ENCODE measurements at places on chromosomes 2 and 18.
A peak's percentile ranks its signal among the peaks of the same experiment; 100 is the strongest.

GRCh38 chr2:74290466-74291217, 52.6 kb downstream of the SLC4A5 start:
- no peak for DNase-seq

- no peak for DNase-seq
These were observed at the start of gene DSC2 for GRCh38 chr18:31102025-31102684. DSC2 (minus strand) TSS chr18:31102421; CDS start chr18:31101971, 450 bp downstream.

- DNase-seq = no peak
These were observed 1370.1 kb upstream of the CRIM1 start for GRCh38 chr2:34985474-34985873.

GRCh38 chr2:56749152-56749752, 565.5 kb downstream of the CCDC85A start:
- no peak for DNase-seq

DNA sequence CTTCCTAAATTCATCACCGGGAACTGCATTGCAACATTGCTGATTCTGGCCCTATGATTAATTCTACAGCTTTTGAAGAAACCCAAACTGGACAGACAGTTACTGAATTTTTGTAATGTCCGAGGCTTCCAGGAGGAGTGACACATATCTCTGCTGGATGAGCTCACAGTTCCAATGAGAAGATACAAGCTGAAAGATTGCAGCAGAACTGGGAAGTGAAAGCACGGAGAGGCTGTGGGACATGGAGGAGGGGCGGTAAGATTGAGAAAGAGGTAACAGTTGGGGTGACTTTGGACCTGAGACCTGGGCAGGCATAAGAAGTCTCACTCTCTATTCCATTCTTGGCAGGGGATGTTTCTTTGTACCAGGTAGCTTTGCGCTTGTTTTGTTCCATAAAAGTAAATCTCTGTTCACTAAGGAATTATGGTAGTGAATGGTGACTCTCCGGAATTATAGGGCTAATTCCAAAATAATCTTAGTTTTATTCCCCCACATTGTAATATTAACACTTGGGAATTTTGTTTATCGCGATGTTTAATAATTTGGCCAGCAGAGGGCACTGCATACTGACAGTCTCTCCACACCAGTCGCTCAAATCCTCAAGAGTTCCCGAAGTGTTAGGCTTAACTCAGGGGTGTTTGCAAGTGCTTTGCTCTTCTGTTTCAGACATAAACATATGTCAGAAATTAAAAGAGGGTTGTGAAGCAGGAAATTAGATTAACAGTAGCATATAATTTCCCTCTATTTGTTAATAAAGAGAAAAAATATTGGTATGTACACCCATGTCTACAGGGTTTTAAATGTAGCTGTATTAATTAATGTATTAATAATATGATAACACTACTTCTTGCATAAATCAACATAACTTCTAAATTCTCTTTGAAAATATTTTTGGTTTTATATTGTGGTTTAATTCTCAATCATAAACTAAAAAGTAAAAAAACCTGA, 201.4 kb downstream of the SOCS6 start:
- peak; percentile 16 for DNase-seq

GRCh38 chr2:224659714-224660113, 56.5 kb downstream of the CCDC195 start:
- DNase-seq = no peak

DNA sequence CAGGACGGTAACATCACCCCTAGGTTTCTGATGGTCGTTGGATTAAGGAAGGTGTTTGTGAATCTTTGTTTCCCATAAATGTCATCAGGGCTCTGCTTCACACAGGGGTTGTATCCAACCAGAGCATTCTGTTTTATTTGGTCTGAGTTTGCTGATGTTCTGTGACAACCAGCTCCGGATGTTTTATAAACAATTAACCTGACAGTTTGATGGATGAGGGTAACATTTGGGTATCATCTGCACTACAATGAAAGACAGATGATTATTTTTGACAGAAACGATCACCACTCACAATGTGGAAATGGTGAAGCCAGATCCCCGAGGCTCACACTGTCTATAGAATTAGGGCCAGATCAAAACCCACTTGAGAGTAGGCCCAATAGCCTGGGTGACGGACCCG, 107.1 kb downstream of the CDC42EP3 start:
- no peak for DNase-seq

DNA sequence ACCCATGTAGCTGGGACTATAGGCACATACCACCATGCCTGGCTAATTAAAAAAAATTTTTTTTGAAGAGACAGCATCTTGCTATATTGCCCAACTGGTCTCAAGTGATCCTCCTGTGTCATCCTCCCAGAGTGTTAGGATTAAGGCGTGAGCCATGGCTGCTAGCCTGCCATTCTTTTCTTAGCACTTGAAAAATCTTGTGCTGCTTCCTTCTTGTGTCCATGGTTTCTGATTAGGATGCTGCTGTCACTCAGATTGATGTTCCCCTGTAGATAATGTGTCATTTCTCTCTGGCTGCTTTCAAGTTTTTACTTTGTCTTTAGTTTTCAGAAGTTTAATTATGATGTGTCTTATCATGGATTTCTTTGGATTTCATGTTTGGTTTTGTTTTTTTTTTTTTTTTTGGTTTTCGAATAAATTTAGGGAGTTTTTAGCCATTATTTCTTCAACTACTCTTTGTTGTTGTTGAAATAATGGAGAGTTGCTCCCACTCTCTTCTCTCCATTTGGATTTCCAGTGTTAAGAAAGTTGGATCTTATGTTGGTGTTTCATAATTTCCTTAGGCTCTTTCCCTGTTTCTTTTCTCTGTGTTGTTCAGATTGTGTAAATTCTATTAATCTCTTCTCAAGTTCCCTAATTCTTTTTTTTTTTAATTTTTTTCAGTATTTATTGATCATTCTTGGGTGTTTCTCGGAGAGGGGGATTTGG, 2.5 kb downstream of the ATP9B start:
- DNase-seq = no peak

DNA sequence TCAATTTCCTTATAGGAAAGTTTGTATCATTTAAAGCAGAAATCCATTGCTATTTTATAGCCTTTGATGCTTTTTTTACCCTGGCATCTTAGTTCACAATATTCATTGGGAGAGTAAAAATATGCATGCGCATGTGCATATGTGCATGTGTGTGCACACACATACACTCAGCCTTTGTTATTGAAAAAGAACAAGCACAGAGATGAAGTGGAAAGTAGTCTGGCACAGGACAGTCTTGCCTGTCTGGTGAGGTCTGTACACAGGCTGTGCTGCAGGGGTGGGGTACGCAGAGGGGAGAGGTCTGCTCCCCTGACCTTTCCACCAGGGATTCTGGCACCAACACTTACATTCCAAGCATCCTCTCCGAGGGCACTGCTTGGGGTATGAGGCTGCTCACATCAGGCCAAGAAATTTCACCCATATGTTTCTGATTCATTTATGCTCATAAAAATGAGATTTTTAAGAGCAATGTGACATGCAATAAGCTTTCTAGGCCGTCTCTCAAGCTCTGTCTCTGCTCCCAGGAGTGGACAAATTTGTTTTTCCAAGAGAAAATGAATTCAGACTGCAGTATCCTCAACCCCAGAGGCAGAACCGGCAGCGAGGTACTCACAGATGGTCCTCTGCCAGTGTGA, 237.2 kb downstream of the INSIG2 start:
- no peak for DNase-seq

- no peak for DNase-seq
These were observed 211.8 kb downstream of the GBX2 start for GRCh38 chr2:235956281-235956970.

- no peak for DNase-seq
These were observed 849.1 kb upstream of the CHAC2 start for GRCh38 chr2:52918551-52918950.

Measured in iPS DF 6.9 (cell line).